ENCODE measurements at places on chromosomes 13 and 19. TPM values are rescaled to one million over a fixed set of nuclear protein-coding genes. Genes with fewer than 3 reads are reported as not detected.

GRCh38 chr19:29576761-29577648, 29.1 kb upstream of the POP4 start:
- DNase-seq, result no peak
- no peak overlapping the region for H3K4me3 ChIP-seq
- H3K4me1 ChIP-seq, result no peaks in the 10 kb centered on the region
- H3K27ac ChIP-seq, result no peak overlapping the region
- H3K27me3 ChIP-seq, result peaks cover 82% of the 10 kb centered on the region

GRCh38 chr19:2294687-2295335, 12.8 kb upstream of the PEAK3 start:
- no peak overlapping the region for H3K27ac ChIP-seq
- peaks cover 25% of the 10 kb centered on the region for H3K4me1 ChIP-seq
- no peaks in the 10 kb centered on the region for H3K36me3 ChIP-seq
- peak overlapping the region; percentile 12 for H3K4me3 ChIP-seq

- H3K36me3 ChIP-seq, result no peaks in the 10 kb centered on the region
- H3K4me1 ChIP-seq, result no peaks in the 10 kb centered on the region
- H3K27ac ChIP-seq, result no peak overlapping the region
- H3K27me3 ChIP-seq, result no peaks in the 10 kb centered on the region
- no peak for DNase-seq
Observed at GRCh38 chr13:93472296-93472695, 245.7 kb downstream of the GPC6 start.

- H3K4me3 ChIP-seq, result no peak overlapping the region
- no peaks in the 10 kb centered on the region for H3K27me3 ChIP-seq
- H3K36me3 ChIP-seq, result peaks cover 54% of the 10 kb centered on the region
- no peak overlapping the region for H3K27ac ChIP-seq
- DNase-seq, result no peak
- H3K4me1 ChIP-seq, result peaks cover 20% of the 10 kb centered on the region
Observed at GRCh38 chr19:56099638-56100539, 21.2 kb downstream of the ZNF787 start.

- no peak overlapping the region for H3K27ac ChIP-seq
- H3K4me1 ChIP-seq, result peaks cover 14% of the 10 kb centered on the region
- no peak overlapping the region for H3K4me3 ChIP-seq
- H3K36me3 ChIP-seq, result no peaks in the 10 kb centered on the region
Observed at GRCh38 chr19:2726904-2727639, 5.9 kb upstream of the DIRAS1 start.

- no peak for DNase-seq
- H3K36me3 ChIP-seq, result no peaks in the 10 kb centered on the region
- peaks cover 48% of the 10 kb centered on the region for H3K27me3 ChIP-seq
- no peaks in the 10 kb centered on the region for H3K4me1 ChIP-seq
- no peak overlapping the region for H3K4me3 ChIP-seq
Observed at GRCh38 chr13:27860743-27861142, 59.1 kb upstream of the PDX1 start.

- peaks cover 16% of the 10 kb centered on the region for H3K4me1 ChIP-seq
- no peaks in the 10 kb centered on the region for H3K36me3 ChIP-seq
- H3K27me3 ChIP-seq, result no peaks in the 10 kb centered on the region
- peak overlapping the region; percentile 76 for H3K4me3 ChIP-seq
- no peak overlapping the region for H3K27ac ChIP-seq
Observed at GRCh38 chr19:36488118-36488845, 1.1 kb downstream of the ZNF566 start.

DNA sequence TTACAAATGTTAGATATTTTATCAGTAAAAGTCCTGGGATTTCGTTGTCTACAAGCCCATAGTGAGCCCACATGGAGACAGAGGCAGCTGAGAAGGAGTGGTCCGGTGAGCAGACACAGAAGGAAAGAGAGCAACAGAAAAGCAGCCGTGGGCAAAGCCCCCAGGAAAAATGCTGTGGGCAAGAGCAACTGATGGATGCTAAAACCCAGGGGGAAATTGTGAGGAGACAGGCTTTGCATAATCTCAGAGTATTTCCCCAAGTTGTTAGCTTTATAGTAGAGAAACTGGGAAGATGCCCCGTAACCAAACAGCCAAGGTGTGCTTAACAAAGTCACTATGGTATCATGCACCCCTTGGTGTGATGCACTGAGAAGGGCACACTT, 35.1 kb downstream of the GJA3 start:
- peaks cover 15% of the 10 kb centered on the region for H3K27me3 ChIP-seq
- no peak for DNase-seq
- peaks cover 38% of the 10 kb centered on the region for H3K4me1 ChIP-seq
- no peaks in the 10 kb centered on the region for H3K36me3 ChIP-seq
- no peak overlapping the region for H3K4me3 ChIP-seq

- no peaks in the 10 kb centered on the region for H3K27me3 ChIP-seq
- peaks cover 4% of the 10 kb centered on the region for H3K36me3 ChIP-seq
- H3K4me1 ChIP-seq, result peaks cover 92% of the 10 kb centered on the region
- no peak for DNase-seq
Observed at GRCh38 chr13:33278913-33279312, 6.6 kb downstream of the STARD13 start.

- no peak overlapping the region for H3K4me3 ChIP-seq
- no peak overlapping the region for H3K27ac ChIP-seq
- peaks cover 7% of the 10 kb centered on the region for H3K4me1 ChIP-seq
- H3K36me3 ChIP-seq, result no peaks in the 10 kb centered on the region
Observed at GRCh38 chr19:35553385-35554000, 8.1 kb downstream of the TMEM147 start.

DNA sequence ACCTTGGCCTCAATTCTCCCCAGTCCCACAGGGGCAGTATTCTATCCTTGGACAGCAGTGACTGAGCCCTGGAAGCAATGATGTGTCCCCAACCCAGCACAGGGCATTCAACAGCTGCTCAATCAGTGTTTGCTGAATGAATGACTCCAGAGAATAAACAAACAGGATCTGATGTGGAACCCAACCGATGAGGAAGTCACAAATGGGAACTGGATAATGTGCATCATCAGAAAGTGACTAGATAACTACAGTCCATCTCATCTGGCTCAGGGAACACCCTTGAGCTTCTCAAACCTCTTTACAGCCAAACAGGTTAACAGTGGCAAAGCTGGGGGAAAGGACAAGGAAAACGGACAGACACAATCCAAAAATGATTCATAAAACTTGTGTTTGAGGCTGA, 8.2 kb downstream of the SLC25A30 start:
- H3K4me1 ChIP-seq, result peaks cover 6% of the 10 kb centered on the region
- H3K4me3 ChIP-seq, result no peak overlapping the region
- H3K27me3 ChIP-seq, result no peaks in the 10 kb centered on the region
- no peak for DNase-seq
- H3K36me3 ChIP-seq, result no peaks in the 10 kb centered on the region
- no peak overlapping the region for H3K27ac ChIP-seq

- H3K27me3 ChIP-seq, result no peaks in the 10 kb centered on the region
- H3K4me3 ChIP-seq, result no peak overlapping the region
- H3K36me3 ChIP-seq, result no peaks in the 10 kb centered on the region
- DNase-seq, result no peak
- no peak overlapping the region for H3K27ac ChIP-seq
- peaks cover 3% of the 10 kb centered on the region for H3K4me1 ChIP-seq
Observed at GRCh38 chr13:44930963-44931623, 58.2 kb downstream of the NUFIP1 start.

- H3K36me3 ChIP-seq, result no peaks in the 10 kb centered on the region
- no peak overlapping the region for H3K4me3 ChIP-seq
- DNase-seq, result peak; percentile 48
Observed at GRCh38 chr13:26062853-26063444, 11.1 kb upstream of the SHISA2 start.

DNA sequence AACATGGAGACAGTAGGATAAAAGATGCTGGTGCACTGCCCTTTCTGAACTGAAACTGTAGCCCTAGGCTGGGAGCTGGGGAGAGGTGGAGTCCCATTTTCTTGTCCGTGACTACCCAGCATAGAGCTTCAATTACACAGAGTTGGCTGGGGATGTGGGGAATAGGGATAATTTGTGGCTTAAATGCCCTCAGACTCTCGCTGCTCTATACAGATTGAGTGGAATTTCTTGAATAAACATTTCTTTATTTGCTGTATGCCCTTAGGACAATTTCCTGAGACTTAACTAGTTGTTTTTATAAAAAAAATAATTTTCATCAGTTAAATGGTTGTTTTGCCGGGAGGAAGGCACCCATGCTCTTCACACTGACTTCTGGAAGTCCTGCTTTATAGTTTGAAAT, 7.2 kb downstream of the IGFL2 start:
- H3K4me3 ChIP-seq, result no peak overlapping the region
- H3K27ac ChIP-seq, result no peak overlapping the region
- H3K27me3 ChIP-seq, result peaks cover 70% of the 10 kb centered on the region
- no peaks in the 10 kb centered on the region for H3K4me1 ChIP-seq

DNA sequence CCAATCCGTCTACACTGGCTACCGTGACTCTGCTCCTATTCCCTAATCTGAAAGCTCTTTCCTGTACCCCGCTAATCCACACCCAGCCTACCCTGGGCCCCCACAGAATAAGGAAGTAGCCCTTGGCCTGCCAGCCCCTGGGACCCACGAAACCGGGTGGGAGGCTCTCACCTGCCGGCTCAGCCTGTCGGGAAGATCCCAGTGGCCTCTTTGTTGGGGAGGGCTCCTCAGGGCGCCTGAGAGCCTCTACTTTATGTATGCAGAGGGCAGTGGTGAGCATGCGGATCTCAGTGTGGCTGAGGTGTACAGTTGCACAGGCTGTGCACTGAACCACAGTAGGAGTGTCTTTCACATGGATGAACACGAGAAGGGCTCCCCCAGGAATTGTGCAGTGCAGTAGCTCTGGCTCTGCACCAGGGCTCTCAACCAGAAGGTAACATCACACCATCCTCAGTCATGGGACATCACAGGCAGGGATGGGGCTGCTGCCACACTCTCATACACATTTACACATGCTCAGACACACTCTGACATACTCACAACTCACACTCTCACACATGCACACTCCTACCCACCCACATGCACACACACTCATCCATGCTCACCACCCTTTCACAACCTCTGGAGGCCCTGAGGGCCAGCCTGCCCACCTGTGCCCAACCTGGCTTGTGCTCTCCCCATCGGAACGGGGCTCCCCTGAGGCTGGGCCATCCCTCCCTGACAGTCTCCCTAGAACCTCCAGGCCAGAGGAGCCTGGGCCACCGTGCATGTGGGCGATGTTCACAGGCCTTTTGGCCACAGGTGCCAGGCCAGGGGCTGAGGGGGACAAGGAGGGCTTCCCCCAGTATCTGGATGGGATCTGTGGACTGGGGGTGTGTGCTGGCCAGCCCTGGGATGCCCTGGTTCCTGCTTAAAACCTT, 135.0 kb downstream of the URI1 start:
- no peaks in the 10 kb centered on the region for H3K36me3 ChIP-seq
- no peaks in the 10 kb centered on the region for H3K4me1 ChIP-seq
- H3K27ac ChIP-seq, result no peak overlapping the region

DNA sequence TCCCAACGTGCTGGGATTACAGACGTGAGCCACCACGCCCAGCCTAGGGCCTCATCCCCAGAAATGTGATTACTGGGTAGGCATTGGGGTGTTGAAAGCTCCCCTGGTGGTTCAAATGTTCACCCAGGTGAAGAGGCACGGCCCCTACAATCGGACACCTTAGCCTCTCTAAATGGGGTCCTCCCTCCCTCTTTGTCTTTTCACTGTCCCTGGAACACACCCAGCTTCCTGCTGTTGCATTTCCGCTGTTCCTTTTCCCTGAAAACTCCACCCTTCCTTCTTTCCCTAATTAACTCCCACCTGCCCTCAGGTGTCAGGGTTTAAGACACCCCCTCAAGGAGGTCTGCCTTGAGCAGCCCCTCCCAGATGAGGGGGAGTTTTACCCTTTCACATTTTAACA, 3.6 kb upstream of the PRODH2 start:
- H3K4me3 ChIP-seq, result no peak overlapping the region
- no peak overlapping the region for H3K27ac ChIP-seq
- no peaks in the 10 kb centered on the region for H3K4me1 ChIP-seq
- H3K36me3 ChIP-seq, result no peaks in the 10 kb centered on the region
- DNase-seq, result no peak

DNA sequence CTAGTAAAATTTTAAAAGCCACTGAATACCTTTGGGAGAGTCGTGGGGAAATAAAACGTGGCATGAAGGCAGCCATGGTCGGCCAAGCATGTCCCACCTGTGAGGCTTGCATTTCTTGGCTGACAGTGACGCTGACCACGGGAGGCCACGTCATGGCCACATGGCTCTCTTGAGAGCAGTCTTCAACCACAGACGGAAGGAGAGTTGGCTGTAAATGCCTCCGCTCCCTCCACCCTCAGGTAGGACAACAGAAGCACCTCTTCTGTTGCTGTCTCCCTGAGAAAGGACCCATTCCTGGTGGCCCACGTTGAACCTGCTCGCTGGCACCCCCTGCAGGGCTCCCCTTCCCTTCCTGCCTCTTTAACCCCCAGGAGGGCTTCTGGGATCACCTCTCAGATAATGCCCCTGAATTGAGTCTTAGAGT, 10.6 kb upstream of the LRRC25 start:
- no peaks in the 10 kb centered on the region for H3K36me3 ChIP-seq
- H3K4me1 ChIP-seq, result peaks cover 9% of the 10 kb centered on the region
- H3K27ac ChIP-seq, result no peak overlapping the region
- H3K27me3 ChIP-seq, result no peaks in the 10 kb centered on the region
- H3K4me3 ChIP-seq, result no peak overlapping the region

GRCh38 chr19:15439078-15439799, 10.5 kb downstream of the WIZ start:
- no peak overlapping the region for H3K27ac ChIP-seq
- no peaks in the 10 kb centered on the region for H3K36me3 ChIP-seq
- no peaks in the 10 kb centered on the region for H3K27me3 ChIP-seq
- H3K4me3 ChIP-seq, result no peak overlapping the region
- no peak for DNase-seq
- peaks cover 3% of the 10 kb centered on the region for H3K4me1 ChIP-seq

DNA sequence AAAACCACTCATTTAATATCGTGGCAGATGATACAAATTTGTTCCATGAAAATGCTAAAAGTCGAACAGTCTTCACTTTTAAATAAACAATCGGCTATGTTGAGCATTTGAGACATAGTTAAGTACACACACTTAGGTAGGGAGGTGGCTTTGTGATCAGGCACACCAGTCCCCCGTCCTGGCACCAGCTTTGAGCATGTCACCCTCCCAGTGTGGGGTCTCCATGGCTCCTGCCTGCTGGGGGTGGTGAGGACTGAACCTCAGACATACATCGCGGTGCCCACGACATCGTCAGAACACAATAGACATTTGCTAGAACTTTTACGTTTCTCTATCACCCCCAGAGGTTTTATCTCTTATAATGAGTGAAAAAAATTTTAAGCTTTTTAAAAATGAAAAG, 62.0 kb downstream of the RFX2 start:
- peaks cover 11% of the 10 kb centered on the region for H3K4me1 ChIP-seq
- no peak overlapping the region for H3K27ac ChIP-seq
- H3K4me3 ChIP-seq, result no peak overlapping the region
- DNase-seq, result no peak

- no peak overlapping the region for H3K4me3 ChIP-seq
- no peak overlapping the region for H3K27ac ChIP-seq
- H3K4me1 ChIP-seq, result no peaks in the 10 kb centered on the region
Observed at GRCh38 chr13:102028868-102029267, 373.0 kb downstream of the FGF14 start.

- no peaks in the 10 kb centered on the region for H3K27me3 ChIP-seq
- DNase-seq, result no peak
- no peaks in the 10 kb centered on the region for H3K36me3 ChIP-seq
- H3K4me3 ChIP-seq, result no peak overlapping the region
- no peaks in the 10 kb centered on the region for H3K4me1 ChIP-seq
Observed at GRCh38 chr13:36559375-36559774, 114.4 kb upstream of the SERTM1 start.

GRCh38 chr13:95239283-95239682, 62.0 kb downstream of the ABCC4 start:
- no peak for DNase-seq
- no peaks in the 10 kb centered on the region for H3K27me3 ChIP-seq
- no peak overlapping the region for H3K4me3 ChIP-seq
- no peak overlapping the region for H3K27ac ChIP-seq
- H3K36me3 ChIP-seq, result no peaks in the 10 kb centered on the region

Gene ZNF575
- 2.0 TPM for total RNA-seq

Gene KLK12
- not detected for total RNA-seq

Gene ZNF441
- total RNA-seq, result 4.3 TPM

Gene CPAMD8
- total RNA-seq, result 4.8 TPM

Gene PGPEP1
- 36.0 TPM for total RNA-seq

Gene CYP2A7
- not detected for total RNA-seq

Gene COL4A2
- total RNA-seq, result 162 TPM
